Mucosa of gallbladder (tissue), 1 donor: ENCODE measurements at places on chromosomes 3 and 15.

GRCh38 chr3:70527026-70527425 lies 214.6 kb upstream of the MDFIC2 start:
- DNase-seq = no peak

DNA sequence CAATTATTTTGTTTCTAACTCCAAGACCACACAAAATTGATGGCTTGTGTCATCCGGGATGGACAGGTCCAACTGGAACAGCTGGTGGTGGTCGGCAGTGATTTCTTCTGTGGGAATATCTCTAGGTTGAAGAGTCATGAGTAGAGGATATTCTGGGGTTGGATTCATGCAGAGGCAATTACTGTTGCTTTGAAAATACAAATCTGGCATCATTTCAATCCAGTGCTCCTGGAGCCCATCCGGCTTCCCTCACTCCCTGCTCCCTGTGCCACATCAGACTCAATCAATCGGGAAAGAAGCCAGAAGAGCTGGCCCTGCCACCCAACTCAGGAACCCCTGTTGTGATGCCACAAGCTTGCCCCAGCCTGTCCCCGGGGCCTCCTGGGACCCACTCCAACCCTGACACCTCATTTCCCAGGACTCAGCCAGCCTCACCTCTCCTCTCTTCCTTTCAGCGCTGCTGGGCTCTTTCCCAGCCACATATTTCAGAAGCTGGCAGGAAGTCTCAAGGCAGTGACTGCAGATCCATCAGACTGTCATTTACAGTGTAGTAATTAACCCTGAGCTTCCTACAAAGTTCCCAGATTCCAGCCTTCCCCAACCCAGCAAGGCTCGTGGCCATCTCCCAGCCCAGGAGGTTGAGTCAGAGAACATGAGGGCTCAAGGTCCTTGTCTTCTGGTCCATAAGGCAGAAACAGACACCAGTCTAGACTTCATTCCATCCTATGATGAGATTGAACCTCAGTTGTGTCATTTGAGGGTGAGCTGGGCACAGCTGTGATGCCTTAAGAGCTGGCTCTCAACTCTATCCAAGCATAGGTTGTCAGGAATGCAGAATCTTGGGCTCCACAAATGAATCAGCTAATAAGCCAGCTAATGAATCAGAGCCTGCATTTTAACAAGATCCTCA lies 114.0 kb downstream of the FAM174B start:
- no peak for DNase-seq

GRCh38 chr15:87032295-87032694 lies 952.6 kb downstream of the AGBL1 start:
- DNase-seq = no peak

DNA sequence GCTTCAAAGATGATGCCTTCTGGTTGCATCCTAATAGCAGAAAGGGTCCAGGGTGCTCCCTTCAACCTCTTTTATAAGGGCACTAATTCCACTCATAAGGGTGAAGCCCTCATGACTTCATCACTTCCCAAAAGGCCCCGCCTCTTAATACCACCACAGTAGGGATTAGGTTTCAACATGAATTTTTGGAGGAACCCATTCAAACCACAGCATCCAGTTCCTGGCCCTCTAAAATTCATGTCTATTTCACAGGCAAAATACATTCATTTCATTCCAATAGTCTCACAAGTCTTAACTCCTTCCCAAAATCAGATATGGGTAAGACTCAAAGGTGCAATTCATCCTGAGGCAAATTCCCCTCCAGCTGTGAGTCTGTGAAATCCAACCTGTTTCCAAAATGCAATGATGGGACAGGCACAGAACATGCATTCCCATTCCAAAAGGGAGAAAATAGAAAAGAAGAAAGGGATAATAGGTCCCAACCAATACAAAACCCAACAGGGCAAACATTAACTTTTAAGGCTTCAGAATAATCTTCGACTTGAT lies 124.0 kb downstream of the ATP1B3 start:
- DNase-seq = no peak

- DNase-seq = no peak
Measured at GRCh38 chr15:99226802-99227201, 22.6 kb downstream of the TTC23 start.

- DNase-seq = no peak
Measured at GRCh38 chr15:89486726-89487050, 9.7 kb downstream of the RHCG start.

GRCh38 chr15:50109076-50109987 lies 9.7 kb downstream of the ATP8B4 start:
- DNase-seq = no peak

GRCh38 chr15:50876260-50876988 lies 32.1 kb upstream of the AP4E1 start:
- DNase-seq = no peak

- DNase-seq = no peak
Measured at GRCh38 chr3:194982472-194982871, 288.5 kb downstream of the XXYLT1 start.

DNA sequence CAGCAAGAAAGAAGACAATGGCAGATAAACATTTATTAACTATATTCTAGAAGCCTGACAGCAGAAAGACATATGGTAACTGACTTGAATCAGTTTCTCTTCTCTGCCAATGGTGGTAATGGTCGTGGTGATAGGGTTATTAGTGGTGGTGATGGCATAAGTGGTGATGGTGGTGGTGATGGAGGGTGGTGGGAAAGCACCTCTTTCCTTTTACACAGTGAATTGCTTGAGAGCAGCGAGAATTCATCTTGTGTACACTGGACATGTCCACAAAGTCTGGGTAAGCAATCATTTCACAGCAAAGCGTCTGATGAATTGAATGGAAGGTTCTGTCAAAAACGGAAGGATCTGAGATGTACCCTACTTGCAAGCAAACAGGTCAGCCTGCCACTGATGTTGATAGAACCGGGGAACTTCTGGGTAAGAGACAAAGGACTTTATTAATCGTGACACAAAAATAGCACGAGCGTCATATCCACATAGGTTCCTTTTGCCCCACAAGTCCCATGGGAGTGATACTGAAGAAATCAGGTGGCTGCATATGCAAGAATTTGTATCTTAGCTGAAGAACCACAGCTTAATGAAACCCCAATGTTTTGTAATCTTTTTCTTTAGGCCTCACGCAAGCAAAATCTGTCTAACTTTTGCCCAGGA lies 23.5 kb upstream of the TBC1D5 start:
- no peak for DNase-seq

GRCh38 chr3:153625506-153625905 lies 463.5 kb downstream of the RAP2B start:
- no peak for DNase-seq

DNA sequence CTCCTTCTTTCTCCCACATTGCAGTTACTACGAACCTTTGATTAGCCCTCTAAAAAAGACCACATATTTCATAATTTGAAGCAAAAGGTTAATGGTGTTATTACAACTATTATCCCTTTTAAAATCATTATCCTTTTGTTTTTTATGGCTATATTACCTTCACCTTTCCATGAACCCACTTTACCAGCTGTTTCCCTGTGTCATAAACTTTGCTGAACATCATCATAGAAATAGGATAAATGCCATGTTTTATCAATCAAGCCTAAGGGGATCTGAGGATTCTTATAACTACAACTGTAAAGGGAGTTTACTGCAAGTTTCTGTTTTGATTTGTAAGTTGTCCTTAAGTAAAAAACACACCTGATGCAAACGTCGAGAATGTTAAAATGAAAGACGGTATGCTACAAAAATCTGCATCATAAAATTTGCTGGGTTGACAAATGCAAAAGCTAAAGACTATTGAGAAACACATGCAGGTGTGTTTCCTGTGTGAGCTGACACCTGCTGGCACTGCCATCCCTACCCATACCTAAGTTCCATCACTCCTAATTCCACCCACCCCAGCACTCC lies 39.1 kb upstream of the ARRDC4 start:
- no peak for DNase-seq

DNA sequence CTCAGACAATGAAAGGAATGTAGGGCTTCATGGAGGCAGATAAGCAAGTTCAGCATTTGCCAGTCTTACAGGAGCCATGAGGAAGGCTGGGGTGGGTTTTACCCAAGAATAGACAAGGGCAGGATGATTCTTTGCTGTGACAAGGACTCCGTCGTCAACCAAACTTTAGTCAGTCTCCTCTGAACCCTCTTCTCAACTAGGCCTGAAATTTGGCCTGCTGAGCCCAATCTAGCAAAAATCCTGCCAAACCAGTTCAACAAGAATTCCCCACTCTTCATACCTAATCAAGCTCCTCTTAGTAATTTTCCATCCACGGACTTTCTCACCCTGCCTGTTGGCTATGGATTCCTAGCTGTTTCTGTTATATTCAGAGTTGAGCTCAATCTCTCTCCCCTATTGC lies 280.5 kb downstream of the TBL1XR1 start:
- peak; percentile 68 for DNase-seq

- no peak for DNase-seq
Measured at GRCh38 chr3:69999140-70000027, at the start of gene SAMMSON. Gene SAMMSON, plus strand, starts transcription at chr3:69999733.

GRCh38 chr15:100721758-100722550 lies 119.6 kb downstream of the ASB7 start:
- peak; percentile 87 for DNase-seq

- no peak for DNase-seq
Measured at GRCh38 chr15:100002086-100002620, 268.9 kb upstream of the LYSMD4 start.

- no peak for DNase-seq
Measured at GRCh38 chr15:59420108-59420507, 17.9 kb upstream of the FAM81A start.

- no peak for DNase-seq
Measured at GRCh38 chr3:119601154-119601553, 3.5 kb downstream of the PLA1A start.

GRCh38 chr15:38702178-38702912 lies 137.7 kb upstream of the RASGRP1 start:
- DNase-seq = peak; percentile 92

DNA sequence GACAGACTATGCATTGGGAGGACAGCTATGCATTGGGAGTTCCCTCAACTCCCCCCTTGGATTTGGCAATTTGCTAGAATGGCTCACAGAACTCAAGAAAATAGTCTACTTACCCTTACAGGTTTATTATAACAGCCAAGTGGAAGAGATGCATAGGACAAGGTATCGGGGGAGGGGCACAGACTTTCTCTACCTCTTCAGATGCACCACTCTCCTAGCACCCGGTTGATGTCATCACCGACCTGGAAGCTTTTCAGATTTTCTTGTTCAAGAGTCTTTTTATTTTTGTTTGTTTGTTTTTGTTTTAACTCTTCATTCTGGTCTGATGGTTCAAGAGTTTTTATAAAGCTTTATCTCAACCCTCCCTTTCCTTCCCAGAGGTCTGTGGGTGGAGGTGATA lies 20.7 kb upstream of the ADAMTS9 start:
- no peak for DNase-seq

GRCh38 chr15:95016511-95017229 lies 785.3 kb downstream of the MCTP2 start:
- DNase-seq = no peak

DNA sequence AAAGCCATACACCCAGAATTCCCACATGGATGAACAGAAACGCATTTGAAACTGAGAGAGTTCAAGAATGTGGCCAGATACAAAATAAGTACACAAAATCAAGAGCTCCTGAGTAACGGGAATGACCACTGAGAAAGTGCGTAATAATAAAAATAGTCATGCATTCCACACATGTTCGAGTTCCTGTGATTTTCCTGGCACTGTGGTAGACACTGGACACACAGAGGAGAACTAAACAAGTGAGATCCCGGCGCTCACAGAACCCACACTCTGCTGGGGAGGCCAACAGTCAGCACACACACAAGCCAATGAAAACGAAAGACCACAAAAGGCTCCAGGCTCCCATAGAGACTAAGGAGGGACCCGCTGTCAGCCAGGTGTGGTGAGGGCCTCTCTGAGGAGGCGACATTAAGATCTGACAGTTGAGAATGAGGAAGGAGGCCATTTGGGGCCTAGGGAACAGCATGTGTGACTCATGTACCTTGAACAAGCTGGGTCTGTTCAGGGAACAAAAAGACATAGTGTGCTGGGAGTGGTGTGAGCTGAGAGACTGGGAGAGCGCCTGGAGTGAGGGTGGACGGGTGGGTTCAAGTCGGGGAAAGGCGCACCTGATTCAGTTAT lies 5.1 kb downstream of the FAM107A start:
- DNase-seq = no peak

DNA sequence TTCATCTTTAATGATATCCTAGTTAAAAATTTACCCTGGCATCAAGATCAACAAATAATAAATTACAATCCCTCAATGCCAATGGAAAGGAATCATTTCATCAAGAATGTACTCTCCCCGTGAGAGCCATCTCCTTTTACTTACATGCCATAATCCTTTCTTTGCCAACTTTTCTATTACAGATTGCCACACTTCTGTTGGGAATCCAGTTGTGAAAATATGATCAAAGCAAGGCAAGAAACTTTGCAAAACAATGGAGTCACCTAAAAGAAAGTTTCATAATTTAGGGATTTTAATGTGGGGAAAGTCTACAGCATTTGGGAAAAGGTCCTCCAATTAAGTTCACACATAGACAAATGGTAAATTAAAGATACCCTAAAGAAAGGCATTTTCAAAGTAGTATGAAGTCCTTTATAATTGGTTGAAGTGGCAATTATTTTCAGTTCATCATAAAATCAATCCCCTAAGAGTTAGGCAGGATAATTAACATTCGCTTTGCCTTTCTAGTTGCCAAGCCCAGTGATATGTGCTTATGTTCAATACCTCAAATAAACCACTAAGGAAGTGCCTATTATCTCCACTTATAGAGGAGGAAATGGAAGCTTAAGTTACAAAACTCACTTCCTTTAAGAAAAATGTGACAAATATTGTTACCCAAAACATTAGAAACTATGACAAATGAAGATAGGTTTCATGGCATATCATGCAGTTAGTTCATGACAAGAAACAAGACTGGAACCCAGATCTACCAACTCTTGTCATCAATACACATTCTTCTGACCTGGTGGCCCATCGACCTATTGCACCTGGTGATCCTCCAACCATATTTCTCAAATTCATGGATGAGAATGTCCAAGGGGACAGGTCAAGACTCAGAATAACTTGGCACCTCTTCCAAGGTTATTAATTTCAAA lies 49.1 kb downstream of the TRANK1 start:
- no peak for DNase-seq

- DNase-seq = peak; percentile 28
Measured at GRCh38 chr3:124281453-124282316, 289.8 kb upstream of the ROPN1 start.

- DNase-seq = no peak
Measured at GRCh38 chr15:70956201-70956995, 63.8 kb downstream of the LRRC49 start.

DNA sequence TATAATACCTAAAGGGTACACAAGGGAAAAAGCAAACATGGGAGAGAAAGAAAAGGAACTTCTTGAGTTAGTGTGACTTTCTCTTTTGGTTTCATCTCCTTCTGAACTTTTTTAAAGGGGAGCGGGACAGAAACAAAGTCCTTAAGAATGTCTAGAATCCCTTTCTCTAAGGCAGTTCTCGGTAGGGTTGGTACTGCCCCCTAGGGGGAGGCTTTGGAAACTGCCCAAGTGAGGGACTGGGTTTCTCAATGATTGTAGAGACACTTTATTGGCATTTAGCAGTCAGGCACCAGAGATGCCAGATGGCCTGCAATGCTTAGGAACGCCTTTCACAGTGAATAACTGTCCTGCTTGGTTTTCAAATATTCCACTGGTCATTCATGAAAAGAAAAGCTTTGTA lies 172.7 kb downstream of the WDR72 start:
- DNase-seq = no peak
